Stimulated activated CD4-positive, alpha-beta T cell treated with anti-CD3 and anti-CD28 coated beads, Interleukin-1b, Interleukin-23, amount 100 ng/mL, for 1 hour (primary cell): ENCODE measurements at places on chromosomes 3 and 15.

DNA sequence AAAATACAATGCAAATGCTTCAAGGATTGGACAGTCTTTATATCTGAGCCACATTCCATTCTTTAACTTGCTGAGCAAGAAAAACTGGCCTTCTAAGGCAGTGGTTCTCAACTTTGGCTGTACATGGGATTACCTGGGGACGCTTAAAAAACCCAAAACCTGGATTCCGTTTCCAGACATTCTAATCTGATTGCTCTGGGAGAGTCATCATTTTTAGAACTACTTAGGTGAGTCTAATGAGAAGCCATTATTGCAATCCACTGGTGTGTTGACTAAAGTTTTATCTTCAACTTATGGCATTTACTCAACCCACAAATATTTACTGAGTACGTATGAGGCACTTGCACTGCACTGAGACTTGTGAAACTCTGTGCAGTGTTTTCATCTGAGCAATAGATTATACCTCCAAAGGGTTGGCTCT is 195.7 kb upstream of the ATP11B start:
- no peak for DNase-seq

GRCh38 chr3:4838621-4839022 is 140.6 kb upstream of the BHLHE40 start:
- no peak for DNase-seq

GRCh38 chr3:141268306-141268705 is 36.7 kb downstream of the PXYLP1 start:
- DNase-seq, result no peak

DNA sequence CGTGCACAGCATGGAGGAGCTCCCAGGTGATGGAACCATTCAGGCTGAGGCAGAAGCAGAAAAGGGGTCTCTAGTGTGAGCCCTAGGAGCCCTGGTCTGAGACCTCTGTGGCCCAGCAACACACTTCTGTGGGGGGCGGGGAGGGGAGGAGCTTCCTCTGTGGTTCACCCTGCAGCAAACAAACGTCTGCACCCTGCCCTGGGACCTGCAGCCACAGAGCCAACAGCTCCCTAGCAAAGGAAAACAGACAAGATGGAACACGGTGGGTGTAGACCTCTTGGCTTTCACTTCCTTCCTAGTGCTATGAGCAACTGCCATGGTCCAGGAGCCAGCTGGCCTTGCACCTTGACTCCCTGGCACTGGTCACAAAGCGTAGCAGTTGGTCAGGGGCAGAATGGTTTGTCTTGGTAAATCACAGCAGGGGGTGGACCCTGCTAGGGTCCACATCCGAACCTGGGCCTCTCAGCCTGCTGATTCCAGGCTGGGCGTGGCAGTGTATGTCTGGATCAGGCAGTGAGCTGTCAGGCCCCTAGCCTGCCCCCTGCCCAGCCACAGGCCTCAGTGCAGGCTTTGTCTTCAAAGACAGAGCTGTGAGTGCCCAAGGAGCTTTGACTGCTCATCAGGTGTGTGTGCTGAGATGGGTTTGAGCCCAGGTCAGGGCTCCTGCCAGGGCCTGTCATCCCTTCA is 6.7 kb downstream of the AMIGO3 start:
- no peak for DNase-seq

DNA sequence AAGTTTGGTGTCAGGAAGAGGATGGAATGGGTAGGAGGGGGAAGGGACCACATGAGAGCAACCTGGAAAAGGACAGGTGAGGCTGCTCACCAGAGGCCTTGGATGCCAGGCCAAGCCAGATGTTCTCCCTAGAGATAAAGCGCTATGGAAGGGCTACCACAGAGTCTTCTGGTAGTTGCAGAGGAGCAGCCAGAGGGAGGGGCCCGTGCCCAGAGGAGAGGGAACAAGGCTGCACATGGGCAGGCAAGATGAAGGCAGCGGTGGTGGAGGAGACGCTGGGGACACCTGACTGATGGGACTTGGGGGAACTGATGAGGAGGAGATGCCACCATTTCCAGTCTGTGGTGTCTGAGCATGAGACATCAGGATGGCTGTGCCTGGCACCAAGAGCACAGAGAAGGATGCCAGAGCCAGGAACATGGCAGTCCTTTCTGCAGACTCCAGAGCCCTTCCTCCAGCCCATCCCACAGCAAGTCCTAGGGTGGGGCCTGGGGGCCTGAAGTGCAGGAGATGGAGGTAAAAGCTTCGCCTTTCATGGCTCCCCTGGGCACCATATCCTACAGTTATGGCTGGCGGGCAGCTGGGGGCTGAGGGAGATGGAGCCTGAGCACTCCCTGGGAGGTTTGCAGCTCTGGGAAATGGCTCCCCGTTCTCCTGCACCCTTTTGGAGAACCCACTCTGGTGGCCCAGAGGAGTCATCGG is 103.0 kb downstream of the ETFA start:
- DNase-seq, result no peak

DNA sequence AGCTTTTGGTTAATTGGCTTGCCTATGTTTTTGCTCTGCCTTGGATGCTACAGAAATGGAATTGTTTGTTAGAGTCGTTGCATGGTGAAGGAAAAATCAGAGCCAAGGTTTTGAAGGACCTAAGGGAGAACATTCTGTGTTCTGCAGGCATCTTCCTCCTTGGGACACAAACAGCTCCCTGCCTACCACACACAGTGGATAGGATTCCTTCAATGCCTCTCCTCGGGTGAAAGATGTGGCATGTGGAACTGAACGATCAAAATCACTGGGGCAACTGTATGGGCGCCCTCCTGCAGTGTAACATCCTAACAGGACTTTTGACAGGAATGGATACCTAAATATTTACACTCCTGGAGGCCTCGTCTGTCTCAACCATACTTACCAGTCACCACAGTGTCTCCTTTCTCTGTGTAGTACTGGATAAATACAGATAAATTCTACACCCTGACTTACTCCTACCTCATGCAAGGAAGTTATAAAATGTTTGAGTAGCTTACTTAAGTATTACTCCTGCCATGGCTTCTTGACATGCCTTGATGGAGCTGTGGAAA is 100.6 kb downstream of the LPP start:
- no peak for DNase-seq

- no peak for DNase-seq
Observed at GRCh38 chr3:128950223-128950938, 43.5 kb downstream of the CFAP92 start.

- DNase-seq, result peak; percentile 63
Observed at GRCh38 chr3:30768703-30769550, 125.5 kb downstream of the GADL1 start.

- no peak for DNase-seq
Observed at GRCh38 chr3:77500721-77501120, 460.8 kb downstream of the ROBO2 start.

DNA sequence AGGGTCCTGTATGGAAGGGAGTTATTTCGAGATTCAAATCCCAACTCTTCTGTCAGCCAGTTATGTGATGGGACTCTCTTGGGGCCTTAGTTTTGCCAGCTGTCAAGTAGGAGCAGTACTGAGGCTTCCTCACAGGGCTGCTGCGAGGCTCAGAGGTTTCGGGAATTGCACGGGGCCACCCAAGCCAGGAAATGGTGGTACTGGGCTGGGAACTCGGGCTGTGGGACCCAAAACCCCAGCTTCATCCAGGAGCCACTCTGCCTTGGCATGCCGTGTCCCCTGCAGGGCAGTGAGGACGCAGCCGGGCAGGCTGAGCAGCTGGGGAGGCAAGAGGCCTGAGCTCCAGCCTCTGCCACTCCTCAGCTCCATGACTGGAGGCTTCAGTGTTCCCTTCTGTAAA is 118.6 kb downstream of the ETFA start:
- no peak for DNase-seq

- DNase-seq, result no peak
Observed at GRCh38 chr3:48614044-48614443, 4.6 kb upstream of the UQCRC1 start.

DNA sequence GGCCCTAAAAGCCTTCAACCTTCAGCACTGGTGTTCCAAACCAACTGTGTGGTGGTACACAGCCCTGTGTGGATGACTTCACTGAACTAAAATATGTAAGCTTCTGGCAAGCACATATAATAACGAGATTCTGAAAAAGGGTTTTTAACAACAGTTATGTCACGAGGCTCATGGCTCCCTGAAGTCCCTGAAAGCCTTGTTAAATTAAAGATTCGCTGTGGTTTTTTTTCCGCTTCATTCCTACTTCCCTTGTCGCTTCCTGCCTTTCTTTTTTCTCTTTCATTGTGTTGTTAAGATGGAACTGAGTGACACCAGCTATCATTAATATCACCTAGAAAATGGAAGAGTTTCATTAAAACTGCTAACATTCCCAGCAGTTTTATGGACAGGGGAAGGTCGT is 3.5 kb downstream of the RORA start:
- DNase-seq, result no peak

- no peak for DNase-seq
Observed at GRCh38 chr15:26295336-26296085, 432.4 kb upstream of the ATP10A start.

DNA sequence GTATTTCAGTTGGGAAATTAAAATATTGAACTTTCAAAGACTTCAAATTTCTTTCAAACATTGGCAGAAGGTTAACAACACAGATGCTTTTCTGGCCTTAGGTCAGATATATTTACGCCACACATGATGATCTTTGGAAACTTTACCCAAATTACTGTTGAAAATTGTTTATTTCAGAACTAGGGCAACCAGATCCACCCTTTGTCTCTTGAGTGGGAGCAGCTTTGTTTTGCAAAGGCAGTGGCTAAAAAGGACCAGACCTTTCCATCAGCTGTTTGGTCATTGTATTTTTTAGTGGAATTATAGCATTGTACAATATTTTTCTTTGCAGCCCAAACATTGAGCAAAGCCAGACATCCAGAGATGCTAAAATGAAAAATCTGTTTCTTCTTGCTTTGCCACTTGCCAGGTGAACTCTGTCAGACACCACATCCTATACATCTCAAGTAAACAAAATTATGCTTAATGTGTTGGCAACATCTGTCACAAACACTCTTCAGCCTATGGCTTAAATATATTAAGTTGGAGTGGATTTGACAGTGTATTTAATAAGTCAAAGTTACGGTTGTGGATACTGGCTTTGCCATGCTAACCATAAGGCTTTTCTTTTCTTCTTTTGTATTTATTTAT is 651.9 kb downstream of the RBMS3 start:
- DNase-seq, result no peak

GRCh38 chr15:52318729-52319500 is 23.3 kb upstream of the MYO5C start:
- DNase-seq, result no peak

DNA sequence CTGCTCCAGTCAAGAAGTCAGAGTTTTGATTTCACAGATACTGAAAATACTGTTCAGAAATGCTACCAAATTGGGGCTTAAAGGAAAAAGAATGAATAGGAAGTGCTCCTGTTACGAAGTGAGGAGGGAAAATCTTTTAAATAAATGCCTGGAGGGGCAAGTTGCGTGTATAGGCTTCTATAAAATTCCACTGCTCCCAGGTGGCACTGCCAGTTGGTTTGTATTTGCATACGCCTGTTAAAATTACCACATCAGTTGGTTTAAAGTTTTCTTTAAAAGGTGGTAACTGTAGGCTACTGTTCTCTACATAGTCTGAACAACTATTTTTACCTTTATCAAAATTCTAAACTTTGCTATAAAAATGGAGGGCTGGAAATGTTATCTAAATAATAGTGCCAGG is 123.5 kb downstream of the DLG1 start:
- no peak for DNase-seq

- DNase-seq, result no peak
Observed at GRCh38 chr3:30943206-30943605, 48.7 kb upstream of the GADL1 start.

- DNase-seq, result no peak
Observed at GRCh38 chr3:36944012-36944640, 728 bp downstream of the TRANK1 start.

GRCh38 chr3:170436697-170437096 is 18.0 kb downstream of the CLDN11 start:
- DNase-seq, result no peak

GRCh38 chr3:13465236-13465873 is 14.8 kb upstream of the HDAC11 start:
- no peak for DNase-seq

GRCh38 chr15:62822228-62822627 is 220.3 kb upstream of the TPM1 start:
- no peak for DNase-seq

GRCh38 chr15:60652870-60653269 is 173.9 kb upstream of the ICE2 start:
- no peak for DNase-seq

DNA sequence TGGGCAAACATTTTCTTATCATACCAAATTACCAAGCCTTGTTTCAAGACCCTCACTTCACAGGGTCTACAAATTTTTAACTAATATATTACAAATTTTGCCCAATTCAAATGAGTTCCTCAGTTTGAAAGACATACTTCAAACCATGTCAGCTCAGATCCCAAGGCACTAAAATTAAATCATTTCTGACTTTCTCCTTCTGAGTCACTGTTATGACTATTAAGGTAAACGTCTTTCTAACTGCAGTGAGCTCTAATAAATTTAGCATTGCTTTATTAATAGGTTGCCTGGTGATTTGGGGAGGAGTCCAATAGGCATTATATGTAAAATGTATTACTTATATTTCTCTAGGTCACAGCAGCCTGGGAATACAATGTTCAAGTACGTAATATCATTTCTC is 158.2 kb upstream of the ARHGEF26 start:
- no peak for DNase-seq

- DNase-seq, result no peak
Observed at GRCh38 chr3:115903843-115904242, 280.5 kb downstream of the GAP43 start.

- DNase-seq, result no peak
Observed at GRCh38 chr15:101135532-101136166, 116.2 kb downstream of the CHSY1 start.

DNA sequence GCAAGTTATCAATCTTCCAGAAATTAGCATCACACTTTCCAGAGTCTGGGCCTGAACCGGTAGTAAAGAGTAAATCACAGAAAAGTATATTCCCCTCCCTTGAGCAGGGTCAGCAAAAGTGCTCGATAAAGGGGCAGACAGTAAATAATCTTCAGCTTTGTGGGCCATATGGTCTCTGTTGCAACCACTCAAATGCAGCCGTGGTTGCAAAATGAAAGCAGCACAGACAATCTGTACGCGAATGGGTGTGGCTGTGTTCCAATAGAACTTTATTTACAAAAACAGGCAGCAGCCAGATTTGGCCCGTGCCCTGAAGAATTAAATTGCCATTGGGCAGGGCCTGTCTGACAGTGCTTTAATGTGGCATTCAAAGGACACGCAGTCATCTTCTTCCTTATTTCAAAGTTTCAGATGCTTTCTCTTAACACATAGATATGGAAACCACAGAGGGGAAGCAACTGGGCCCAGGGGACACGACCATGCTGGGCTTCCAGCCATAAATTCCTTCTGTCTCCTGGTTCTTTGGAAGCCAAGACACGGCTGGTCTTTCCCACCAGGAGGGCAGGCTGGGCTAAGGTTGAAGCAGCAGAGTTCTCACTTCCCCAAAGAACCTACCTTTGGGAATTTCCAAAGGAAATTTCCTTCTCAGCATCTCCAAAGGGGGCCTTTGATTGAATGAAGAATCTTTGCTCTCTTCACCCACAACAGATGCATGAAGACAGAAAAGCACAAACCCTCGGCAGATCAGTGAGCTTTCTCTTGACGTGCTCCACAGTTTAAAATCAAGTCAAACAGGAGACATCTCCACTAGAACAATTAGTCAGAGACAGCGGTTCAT is 489.8 kb upstream of the PROK2 start:
- no peak for DNase-seq
